ENCODE measurements at places on chromosomes 5 and 9. TPM values are rescaled to one million over a fixed set of nuclear protein-coding genes. Genes with fewer than 3 reads are reported as not detected.
A peak's percentile ranks its signal among the peaks of the same experiment; 100 is the strongest.

GRCh38 chr9:68683433-68683832, 21.6 kb upstream of the PIP5K1B start:
- no peak for DNase-seq

CDH6 gene
- total RNA-seq, result 1.0 TPM

PTBP3 gene
- total RNA-seq, result 34.1 TPM

GRCh38 chr9:110753731-110754231, 85.2 kb downstream of the MUSK start:
- no peak for DNase-seq

GRCh38 chr5:175576096-175576495, 81.8 kb upstream of the HRH2 start:
- no peak for DNase-seq

GRCh38 chr5:132375957-132376356, 6.4 kb downstream of the SLC22A5 start:
- no peak for DNase-seq

RNF208 gene
- total RNA-seq, result 0.28 TPM

ACTL7A gene
- total RNA-seq, result not detected

DNA sequence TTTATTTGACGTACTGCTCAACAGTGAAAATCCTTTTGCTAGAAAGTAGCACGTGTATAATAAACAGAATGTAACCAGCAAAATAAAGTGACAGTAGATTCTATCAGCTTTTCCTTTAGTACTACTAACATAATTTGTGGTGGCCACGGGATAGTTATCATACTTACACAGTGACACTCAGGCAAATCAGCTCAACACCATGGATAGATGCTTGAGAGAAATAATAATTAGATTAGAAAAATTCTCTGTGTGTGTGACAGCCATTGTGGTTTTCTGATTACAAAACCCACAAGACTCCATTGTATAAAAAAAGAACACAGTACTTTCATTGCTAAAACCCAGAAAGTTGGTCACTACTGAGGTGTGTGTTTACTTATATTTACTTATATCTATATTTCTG, 101.1 kb downstream of the MUSK start:
- DNase-seq, result no peak

SYK gene
- 5.3 TPM for total RNA-seq

DNA sequence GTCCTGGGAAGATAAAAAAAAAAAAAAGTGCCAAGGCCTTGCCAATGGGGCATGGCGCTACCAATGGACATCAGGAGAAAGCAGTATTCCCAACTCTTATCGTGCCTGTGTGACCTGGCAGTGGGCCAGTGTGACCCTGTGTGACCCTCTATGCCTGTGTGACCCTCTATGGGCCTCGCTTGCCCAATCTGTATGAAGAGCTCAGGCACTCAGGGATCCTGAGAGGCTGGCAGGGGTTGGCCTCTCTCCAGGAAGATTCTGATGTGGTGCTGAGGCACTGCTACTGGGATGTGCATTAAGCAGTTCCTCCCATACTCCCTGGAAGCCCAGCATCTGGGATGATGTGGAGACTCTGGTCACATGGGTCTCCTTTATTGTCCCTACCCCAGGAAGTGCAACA, 179.2 kb downstream of the MACROH2A1 start:
- no peak for DNase-seq

OLFML2A gene
- total RNA-seq, result 1.1 TPM

CDO1 gene
- 212 TPM for total RNA-seq

CCDC152 gene
- 1.1 TPM for total RNA-seq

- no peak for DNase-seq
These were observed 109.2 kb downstream of the ANXA2R start for GRCh38 chr5:42930934-42931333.

- no peak for DNase-seq
These were observed 10.6 kb downstream of the MYOZ3 start for GRCh38 chr5:150671509-150672236.

DNA sequence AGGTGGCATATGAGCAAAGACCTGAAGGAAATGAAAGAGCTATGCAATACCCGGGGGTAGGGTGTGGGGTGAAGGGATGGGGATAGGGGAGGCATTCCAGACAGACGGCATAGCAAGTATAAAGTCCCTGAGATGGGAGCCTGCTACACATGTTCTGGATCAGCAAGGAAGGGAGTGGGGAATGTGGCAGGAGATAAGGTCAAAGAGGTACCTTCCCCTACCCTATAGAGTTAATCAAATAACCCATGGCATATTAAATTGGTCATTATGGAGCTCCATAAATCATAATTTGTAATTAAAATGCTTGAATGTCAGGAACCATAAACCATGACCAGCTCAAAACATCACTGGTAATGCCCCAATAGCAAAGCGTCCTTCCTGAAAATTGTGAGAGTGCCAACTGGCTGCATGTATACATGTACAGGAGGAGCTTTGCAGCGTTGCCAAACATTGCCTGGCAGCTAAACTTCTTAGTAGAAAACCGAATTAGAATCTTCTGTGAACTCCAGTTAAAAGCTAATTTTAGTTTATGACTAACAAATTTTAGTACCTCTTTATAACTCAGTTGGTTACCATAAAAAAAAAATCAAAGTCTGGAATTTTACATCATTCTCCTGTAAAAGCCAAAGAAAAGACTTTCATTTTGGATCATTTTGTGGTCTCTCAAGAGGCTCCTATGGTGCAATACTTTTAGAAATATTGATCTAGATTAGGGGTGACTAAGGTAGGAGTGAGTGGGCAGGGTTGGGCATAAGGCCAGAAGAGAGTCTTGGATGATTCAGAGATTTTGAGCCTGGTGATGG, 4.7 kb downstream of the DNAI1 start:
- DNase-seq, result no peak

- no peak for DNase-seq
These were observed 310.5 kb downstream of the DMAC1 start for GRCh38 chr9:7489036-7489435.

DNA sequence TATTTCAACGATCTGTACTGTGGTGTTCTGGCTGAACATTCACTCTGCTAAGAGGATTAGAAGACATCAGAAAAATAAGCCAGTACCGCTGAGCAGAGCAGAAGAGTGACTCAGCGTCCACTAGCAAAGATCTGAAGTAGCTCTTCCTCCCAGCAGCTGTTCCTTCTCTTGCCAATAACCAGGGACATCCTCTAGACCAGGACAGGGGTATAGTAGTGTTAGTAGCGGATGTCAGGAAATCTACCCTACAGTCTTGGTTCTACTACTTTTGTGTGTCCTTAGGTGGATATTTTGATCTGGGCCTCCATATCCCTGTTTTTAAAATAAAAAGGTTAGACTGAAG, 103.6 kb downstream of the TSSK1B start:
- no peak for DNase-seq

- peak; percentile 64 for DNase-seq
These were observed 33.9 kb downstream of the SH3PXD2B start for GRCh38 chr5:172420235-172420939.

ZNF879 gene
- 1.9 TPM for total RNA-seq

DNA sequence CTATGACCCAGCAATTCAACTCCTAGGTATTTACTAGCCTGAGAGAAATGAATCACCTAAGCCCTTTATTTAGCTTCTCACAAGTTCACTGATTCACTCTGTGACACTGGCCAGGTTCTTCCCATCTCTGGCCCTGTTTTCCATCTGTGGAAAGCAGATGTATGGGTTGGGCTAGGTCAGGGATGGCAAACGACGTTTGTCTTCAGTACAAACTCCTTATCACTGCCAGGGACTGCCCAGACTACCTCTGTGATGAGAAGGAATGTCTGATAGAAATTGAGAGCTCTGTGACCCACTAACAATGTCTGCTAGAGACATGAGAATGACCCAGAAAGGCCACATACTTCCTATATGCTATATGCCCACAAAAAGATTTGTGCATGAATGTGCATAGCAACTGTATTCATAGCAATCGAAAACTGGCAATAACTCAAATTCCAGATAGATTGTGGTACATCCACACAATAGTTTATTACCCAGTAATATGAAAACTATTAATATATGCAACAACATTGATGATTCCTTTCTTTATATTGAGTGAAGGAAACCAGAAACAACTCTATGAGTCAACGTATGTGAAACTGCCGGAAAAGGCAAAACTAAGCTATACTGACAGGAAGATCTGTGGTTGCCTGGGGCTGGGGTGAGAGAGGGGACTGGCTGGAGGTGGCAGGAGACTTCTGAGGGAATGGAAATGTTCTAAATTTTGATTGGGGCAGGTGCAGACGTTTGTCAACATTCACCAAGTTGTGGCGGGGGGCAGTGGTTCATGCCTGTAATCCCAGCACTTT, 32.0 kb upstream of the ADAM19 start:
- no peak for DNase-seq

- DNase-seq, result no peak
These were observed 23.0 kb downstream of the FNIP1 start for GRCh38 chr5:131773805-131774204.

- no peak for DNase-seq
These were observed 21.3 kb downstream of the NREP start for GRCh38 chr5:111735583-111736270.

SLC36A3 gene
- not detected for total RNA-seq

DNA sequence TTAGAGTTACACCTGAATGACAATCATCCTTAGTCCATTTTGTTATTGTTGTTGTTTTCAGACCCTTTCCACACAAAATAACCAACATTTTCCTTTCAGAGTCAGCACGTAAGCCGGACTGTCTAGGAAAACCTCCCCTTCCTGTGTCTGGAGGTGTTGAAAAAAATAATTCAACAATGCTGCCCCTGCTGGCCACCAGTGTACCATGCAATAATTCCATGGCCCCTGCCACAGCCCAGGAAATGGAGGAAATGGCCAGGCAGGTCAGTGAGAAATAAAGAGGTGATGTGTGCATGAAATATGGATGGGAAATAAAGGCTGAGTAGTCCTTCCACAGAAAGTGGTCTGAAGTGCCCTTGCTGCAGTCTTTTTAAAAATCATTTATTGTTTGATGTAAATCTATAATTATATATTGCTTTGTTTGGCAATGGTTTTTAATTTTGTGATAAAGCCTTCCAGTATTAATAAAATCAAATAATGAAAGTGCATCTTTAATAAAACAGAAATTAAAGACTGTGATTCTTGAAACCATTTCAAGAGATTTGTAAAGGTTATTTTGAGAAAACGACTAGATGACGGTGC, 152.8 kb upstream of the PAPPA start:
- DNase-seq, result no peak

DNA sequence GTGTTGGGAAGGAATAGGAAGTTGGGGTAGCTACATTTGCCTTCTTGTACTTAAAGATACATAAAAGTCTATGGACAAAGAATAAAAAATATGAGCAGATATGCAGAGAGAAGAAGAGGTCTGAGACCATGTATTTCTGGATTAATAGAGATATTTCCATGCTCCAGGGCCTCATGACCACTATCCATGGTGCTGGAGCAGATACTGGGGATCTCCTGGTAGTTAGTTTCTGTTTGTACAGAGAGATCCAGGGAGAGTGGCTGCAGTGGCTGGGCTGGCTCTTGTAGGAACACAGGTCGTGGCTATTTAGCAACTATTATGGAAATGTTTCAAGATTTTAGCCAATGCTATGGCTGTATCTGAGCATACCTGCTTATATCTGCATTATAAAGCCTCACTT, 184.2 kb upstream of the TMEM161B start:
- DNase-seq, result no peak

GRCh38 chr5:66908230-66908629, 288.4 kb downstream of the CD180 start:
- no peak for DNase-seq

GRCh38 chr5:116370886-116371285, 203.7 kb downstream of the SEMA6A start:
- DNase-seq, result no peak

PTGER4 gene
- total RNA-seq, result 6.8 TPM

DNA sequence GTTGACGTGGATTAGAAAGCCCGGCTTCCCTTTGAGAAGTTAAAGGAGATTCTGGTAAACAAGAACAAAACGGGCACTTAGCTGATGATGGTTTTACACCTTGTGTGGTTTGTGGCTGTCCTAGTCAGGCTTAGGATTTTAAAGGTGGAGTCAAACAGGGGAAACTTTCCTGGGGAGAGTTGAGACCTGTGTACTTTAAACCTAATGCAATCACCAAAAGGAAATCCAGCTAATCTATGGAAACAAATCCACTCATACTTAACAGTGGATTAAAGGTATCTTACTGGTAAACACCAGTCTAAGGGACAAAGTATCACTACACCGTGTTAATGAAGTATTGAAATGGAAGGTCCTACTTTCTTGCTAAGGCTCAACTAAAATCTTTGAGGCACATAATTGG, 150.3 kb upstream of the PCA3 start:
- no peak for DNase-seq

GRCh38 chr5:78648359-78649210, at the start of gene LHFPL2:
Gene LHFPL2, minus strand, starts transcription at chr5:78648772. Its CDS starts 138,559 bp downstream, at chr5:78510213.
- DNase-seq, result peak; percentile 57

RASEF gene
- total RNA-seq, result 1.5 TPM

DNA sequence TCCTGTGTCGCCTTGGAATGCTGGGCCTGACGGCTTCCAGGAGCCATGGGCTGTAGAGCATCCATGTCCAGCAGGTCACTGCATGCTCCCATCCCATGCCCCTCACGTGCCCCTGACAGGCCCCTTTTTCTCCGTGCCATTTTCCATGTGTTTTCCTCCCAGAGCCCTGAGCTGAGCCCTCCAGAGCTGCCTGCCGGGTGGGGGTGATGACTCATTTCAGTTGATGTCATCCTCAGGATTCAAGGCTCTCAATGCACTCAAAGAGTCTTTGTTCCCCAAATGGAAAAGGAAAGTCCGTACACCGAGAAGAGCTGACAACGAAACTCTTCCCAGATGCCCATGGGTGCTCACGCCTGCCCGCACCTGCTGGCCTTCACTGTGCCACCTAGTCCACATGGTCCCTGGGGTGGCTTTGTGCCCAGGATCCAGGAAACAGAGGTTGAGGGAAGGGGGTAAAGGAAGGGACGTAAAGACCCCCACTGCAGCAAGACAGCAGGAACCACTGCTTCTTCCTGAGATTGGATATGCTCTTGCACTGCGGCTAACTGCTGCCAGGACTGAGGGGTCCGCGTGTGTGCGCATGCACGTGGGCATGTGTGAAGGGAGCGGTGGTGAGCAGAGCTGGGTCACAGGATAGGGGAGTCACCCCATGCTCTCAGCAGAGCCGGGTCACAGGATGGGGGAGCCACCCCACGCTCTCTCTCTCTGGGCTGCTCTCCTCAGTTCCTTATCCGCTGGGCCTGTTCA, 27.6 kb downstream of the COL15A1 start:
- DNase-seq, result no peak
